NCI-H1105 (cell line): ENCODE measurements at places on chromosomes 1 and 21.

DNA sequence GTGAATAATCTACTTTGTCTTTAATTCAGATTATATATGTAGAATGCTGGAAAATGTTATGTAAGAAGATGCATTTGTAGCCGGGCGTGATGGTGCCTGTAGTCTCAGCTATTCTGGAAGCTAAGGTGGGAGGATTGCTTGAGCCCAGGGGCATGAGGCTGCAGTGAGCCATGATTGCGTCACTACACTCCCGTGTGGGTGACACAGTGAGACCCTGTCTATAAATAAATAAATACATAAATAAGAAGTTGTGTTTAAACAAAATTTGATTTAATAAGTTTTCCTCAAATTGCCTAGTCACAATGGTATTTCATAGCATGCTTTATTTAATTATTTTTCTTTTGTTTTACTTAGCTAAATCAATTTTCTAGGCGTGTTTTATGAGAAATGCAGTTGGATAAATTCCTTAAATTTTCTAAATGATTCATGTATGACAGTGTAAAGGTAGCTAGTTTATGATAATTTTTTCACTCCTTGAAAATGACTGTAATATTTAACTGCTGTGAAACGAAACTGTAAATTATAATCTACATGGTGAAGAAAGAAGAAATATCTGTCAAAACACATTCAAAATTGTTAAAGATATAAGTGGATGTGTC, 232.6 kb downstream of the SRGAP2C start:
- DNase-seq, result no peak

GRCh38 chr21:42580076-42580792, 66.6 kb downstream of the SLC37A1 start:
- no peak for DNase-seq

DNA sequence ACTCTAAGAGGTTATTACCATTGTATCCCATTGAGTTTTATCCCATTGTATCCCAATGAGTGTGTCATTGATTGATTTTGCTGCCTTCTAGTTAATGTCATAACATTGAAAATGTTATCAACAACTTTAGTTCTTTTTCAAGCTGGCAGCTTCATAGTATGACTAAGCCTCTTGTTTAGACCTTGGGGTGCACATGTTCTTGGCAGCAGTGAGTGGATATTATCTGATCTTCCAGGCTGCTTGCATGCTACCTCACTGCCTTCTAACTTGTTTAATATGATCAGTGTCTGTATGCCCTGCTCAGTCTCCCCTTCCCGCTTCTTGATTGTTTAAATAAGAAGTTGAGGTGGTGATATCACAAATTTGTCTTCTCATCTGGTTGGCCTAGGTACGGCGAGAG, 24.6 kb downstream of the NTPCR start:
- no peak for DNase-seq

- no peak for DNase-seq
Observed at GRCh38 chr1:244050835-244051444, at the start of gene ZBTB18. ZBTB18 (plus strand) TSS chr1:244051283; CDS start chr1:244051432, 149 bp downstream.

- no peak for DNase-seq
Observed at GRCh38 chr1:54285815-54286345, 85.9 kb downstream of the MRPL37 start.

DNA sequence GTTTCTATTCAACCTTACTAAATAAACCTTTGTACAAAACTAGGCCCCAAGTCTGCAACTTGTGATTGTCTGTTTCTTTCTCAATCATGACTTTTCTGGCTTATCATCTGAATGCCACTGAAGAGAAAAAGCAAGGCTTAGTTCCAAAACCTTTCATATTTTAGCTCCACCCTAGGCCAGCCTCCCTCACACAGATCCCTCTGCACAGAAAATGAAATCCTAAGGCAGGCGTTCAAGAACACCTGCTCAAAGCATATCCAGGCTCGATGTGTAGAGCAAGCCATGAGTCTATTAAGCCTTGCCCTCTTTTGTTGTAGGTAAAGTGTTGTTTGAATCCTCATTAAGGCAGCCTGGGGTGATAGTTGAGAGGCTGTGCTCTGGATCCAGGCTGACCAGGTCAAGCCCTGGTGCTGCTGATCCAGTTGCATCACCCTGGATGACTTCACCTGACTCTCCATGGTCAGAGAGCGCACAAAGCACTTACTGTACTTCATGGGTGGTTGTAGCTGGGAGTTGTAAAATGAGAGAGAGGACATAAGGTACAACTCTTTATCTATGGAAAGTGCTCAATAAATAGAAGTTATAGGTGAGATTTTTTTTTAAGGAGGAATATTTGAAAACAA, 39.0 kb downstream of the FYB2 start:
- DNase-seq, result no peak

GRCh38 chr1:46599059-46599970, 4.8 kb downstream of the MKNK1 start:
- no peak for DNase-seq

DNA sequence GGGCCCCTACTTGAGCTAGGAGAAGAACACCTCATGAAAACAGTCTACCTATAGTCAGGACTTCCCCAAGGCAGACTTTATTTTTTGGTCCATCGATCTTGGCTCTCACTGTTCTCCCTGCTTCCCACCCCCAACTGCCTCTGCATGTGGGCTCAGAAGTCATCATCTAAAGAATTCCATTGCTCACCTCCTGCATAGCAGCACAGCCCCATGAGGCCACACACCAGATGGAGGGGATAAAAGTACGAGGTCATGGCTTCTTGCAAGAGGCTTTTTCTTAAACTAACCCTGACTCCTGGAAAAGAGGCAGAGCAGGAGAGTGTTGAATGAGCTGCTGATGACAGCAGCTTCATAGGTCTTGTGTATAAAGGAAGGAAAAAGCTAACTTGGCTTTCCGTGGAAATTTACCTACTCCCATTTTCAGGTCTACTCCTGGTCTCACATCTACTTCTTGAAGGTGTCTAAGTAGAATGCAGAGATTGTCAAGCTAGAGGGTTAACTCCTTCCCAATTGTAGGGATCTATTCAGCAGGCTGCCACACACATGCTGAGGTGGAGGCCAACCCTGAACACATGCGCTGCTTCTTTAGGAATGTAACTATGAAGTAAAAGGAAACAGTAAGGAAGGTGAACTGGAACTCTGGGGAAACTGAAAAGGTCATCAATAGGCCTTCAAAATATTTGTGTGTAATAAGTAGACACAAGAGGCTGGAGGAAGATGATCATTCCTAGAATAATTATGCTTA, 18.7 kb downstream of the WNT2B start:
- DNase-seq, result no peak

- no peak for DNase-seq
Observed at GRCh38 chr1:23081376-23081775, 62.1 kb downstream of the KDM1A start.

DNA sequence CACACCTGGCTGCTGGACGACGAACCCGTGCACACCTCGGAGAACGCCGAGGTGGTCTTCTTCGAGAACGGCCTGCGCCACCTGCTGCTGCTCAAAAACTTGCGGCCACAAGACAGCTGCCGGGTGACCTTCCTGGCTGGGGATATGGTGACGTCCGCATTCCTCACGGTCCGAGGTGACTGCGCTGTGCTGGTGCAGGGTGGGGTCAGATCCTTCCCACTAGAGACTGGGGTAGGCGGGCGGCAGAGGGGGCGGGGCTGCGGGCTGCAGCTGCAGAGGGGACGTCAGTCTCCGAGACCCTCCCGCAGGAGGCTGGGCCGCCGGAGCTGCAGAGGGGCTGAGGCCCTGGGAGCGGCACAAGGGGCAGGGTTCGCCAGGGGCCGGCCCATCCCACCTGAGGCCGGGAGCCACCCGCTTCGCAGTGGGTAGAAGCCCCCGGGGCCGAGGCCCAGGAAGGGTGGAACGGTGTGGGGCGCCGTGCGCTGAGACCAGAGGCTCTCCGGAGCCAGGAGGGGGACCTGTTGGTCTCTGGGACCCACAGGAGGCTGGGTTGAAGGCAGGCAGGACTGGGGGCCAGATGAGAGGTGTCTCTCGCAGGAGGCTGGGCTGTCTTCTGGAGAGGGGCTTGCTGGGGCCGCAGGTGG, 90.6 kb downstream of the TRIM11 start:
- no peak for DNase-seq

DNA sequence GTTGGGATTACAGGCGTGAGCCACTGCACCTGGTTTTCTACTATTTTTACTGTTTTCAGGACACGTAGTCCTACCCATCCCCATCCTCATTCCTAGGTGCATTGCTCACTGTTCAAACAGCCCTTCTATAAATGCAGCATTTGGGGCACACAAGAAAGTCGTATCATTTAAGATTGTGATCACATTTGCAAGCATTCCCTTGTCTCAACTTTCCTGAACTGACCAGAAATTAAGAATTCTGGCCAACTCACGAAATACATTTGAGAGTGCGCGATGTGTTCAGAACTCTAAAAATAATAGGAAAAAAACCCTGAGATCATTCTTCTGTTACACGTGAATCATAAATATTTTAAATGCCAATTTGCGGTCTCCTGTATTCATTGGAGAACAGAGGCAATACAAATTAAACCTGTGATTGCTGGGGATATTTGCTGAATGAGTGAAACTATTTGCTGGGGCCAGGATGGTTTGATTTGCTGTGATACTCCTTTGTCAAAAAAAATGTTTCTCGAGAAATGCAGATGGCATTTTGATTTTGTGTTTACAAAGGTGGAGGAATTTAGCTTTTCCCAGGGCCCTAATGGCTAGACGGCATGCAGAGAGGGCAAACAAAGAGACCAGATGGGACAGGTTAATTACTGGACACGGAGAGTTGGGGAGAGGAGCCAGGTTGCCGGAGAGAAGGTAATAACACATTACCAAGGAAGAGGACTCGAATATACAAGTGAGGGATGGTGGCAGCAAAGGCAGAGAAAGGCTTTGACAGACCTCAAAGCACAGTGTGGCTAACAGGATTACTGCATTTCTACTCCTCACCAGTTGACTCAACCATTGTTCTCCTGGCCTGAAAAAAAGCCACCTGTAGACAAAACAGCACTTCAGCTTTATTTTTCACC, 38.4 kb downstream of the STPG1 start:
- no peak for DNase-seq

DNA sequence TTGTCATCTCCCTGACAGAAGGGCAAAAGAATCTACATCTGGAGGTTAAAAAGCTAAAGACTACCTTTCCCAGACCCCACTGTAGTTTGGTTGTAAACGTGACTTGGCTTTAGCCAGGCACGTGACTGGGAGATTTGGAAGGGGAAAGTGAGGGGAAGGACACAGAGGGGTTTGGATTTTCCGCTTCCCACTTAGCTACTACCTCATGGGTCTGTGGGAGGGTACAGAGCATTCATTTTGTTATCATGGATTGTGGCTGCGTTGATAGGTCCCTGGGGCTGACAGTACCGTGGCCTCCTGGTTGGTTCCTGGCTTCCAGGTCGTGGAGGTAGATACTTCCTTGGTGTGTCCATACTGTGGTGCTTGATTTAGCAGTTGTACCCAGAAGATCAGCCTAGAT, 2.6 kb downstream of the CHD1L start:
- DNase-seq, result no peak

- no peak for DNase-seq
Observed at GRCh38 chr1:112335351-112335750, 60.7 kb upstream of the CTTNBP2NL start.

GRCh38 chr1:119656410-119656955, 8.4 kb upstream of the ZNF697 start:
- no peak for DNase-seq

GRCh38 chr1:98398649-98399048, 262.9 kb upstream of the SNX7 start:
- no peak for DNase-seq

GRCh38 chr1:60262701-60263100, 189.1 kb upstream of the C1orf87 start:
- DNase-seq, result no peak

GRCh38 chr1:156492591-156493080, 7.9 kb downstream of the MEF2D start:
- DNase-seq, result no peak

DNA sequence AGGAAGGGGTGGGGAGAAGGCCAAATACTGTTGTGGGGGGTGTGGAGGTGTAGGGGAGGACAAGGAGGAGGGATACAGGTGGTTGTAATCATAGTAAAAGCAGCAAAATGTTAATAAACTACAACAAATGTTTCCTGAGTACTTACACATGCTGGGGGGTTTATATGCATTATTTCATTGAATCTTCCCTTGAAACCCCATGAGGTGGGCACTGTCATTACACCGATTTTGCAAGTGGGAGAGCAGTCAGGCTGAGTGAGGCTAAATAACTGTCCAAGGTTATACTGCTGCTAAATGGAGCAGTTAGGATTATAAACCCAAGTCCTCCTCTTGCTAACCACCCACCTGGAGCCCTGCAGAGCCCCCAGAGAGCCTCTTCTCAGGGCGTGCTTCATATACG, 14.4 kb upstream of the GRHL3 start:
- DNase-seq, result no peak

GRCh38 chr1:91036894-91037829, 15.3 kb upstream of the ZNF644 start:
- DNase-seq, result no peak

DNA sequence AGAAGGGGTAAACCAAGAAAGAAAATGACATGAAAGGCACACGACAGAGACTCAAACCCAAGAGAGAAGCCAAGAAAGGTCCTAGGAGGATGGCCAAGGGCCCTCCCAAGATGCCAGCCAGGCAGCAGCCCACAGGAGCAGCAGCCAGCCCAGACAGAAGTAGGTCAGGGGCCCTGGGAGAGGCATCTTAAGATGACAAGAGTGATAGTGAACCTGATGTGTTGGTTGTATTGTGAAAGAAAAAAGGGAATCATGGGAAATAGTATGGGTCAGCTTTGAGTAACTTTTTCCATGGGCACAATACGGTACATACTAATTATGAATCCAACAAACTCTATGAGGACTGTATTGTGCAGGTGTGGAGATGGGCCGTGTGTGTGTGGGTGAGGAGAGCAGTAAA, 3.3 kb downstream of the CCSAP start:
- DNase-seq, result no peak

- DNase-seq, result peak; percentile 86
Observed at GRCh38 chr21:35927262-35927661, 133.1 kb downstream of the SETD4 start.

GRCh38 chr1:110771245-110772022, 96.7 kb upstream of the KCNA3 start:
- DNase-seq, result no peak

- DNase-seq, result no peak
Observed at GRCh38 chr21:37579356-37579755, 212.8 kb downstream of the DYRK1A start.

GRCh38 chr1:19665496-19666465, 1.1 kb downstream of the HTR6 start:
- no peak for DNase-seq

DNA sequence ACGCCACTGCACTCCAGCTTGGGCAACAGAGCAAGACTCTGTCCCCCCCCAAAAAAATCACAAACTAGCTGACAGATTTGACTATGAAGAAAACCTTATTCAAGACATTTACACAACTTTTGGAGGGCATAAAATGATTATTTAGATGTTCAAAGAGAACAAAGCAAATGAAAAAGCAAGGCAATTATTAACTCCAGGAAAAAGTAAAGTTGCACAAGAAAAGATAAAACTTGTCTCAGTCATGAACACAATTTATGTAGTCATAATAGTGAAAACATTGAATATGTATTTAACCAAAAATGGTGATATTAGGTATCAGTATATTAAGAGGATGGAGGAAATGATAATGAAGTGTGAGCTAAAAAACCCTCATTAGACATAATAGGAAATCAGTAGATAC, 11.9 kb upstream of the TARDBP start:
- no peak for DNase-seq

GRCh38 chr1:100387657-100388350, 35.5 kb downstream of the CDC14A start:
- no peak for DNase-seq

- DNase-seq, result no peak
Observed at GRCh38 chr1:53131590-53131938, 10.9 kb downstream of the SLC1A7 start.
